Adipocyte (in vitro differentiated cells): ENCODE measurements at places on chromosomes 1 and 21.

DNA sequence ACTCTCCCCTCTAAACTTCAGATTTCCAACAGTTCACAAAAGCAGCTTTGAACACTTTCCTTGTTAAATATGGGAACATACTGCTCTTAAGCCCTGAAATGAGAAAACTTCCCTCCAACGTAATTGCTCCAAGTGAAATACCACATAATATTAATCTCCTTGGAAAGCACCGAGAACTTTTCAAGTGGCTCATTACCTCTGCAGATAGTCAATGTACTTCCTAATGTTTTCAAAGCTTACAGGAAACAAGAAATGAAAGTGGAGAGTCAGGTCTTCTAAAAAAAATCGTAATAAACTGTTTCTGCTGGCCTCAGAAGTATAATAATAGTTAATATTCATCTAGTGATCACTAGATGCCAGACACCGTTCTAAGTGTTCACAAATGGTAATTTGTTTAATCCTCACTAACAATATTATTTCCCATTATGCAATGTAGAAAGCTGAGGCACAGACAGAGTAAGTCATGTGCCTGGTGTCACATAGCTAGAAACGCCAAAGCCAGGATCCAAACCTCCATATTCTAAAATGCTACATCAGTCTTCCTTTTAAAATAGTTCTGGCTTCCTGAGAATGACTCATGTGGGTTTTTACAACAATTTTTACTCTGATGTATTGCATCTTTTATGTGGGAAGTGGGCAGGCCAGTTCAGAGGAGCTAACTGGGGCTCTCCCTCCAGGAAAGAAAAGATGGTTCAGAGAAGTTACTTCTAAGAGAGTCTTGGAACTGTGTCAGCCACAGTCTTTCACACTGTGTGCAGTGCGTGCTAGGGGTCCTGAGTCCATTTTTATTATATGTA lies 177.2 kb downstream of the PLPPR4 start:
- DNase-seq = peak; percentile 41

DNA sequence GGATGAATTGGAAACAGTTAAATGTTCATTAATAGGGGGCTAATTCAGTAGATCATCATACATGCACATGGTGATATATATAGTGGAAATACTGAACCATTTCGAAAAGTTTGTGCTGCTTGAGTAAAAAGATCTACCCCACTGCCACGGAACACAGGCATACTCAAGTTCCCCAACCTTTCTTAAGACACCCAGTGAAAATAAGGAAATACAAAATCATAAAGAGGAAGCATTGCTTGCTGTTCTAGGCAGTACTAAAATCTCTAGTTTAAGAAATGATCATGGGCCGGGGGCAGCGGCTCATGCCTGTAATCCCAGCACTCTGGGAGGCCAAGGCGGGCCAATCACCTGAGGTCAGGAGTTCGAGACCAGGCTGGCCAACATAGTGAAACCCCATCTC lies 37.6 kb upstream of the KIRREL1 start:
- no peak for DNase-seq

GRCh38 chr1:60622486-60622885 lies 459.9 kb upstream of the NFIA start:
- DNase-seq = no peak

DNA sequence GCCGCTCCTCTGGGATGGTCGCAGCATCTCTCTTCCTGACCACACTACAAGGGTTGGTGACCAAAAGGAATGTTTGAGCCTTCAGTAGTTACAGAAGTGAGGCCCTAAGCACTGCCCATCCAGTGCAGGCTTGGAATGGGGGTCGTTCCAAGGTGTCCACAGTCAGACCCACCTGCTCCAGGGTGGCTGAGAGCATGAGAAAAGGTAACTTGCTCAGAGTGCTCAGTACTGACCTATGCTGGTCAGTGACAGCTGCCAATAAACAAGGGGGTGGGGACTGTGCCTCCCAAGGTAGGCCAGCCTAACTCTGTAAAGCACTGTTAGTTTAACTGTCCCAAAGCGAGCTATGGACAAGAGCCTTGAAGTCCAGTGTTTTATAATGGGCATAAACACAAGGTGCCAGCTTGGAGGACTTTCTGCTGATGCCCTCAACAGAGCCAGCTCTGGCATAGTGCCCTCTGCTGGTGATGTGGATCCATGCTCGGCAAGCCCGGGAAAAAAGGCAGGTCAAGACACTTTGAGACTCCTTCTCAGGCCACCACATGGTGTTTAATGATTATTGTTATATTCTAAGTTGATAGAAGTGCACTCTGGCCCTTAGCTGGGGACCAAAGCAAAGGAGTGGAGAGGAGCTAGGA lies 78.1 kb upstream of the DNAH14 start:
- peak; percentile 62 for DNase-seq

- no peak for DNase-seq
Observed at GRCh38 chr1:58469016-58469415, 77.5 kb downstream of the OMA1 start.

GRCh38 chr1:2537784-2538115 lies 7.7 kb upstream of the HES5 start:
- no peak for DNase-seq

- no peak for DNase-seq
Observed at GRCh38 chr1:12127206-12127810, 39.5 kb upstream of the TNFRSF1B start.

DNA sequence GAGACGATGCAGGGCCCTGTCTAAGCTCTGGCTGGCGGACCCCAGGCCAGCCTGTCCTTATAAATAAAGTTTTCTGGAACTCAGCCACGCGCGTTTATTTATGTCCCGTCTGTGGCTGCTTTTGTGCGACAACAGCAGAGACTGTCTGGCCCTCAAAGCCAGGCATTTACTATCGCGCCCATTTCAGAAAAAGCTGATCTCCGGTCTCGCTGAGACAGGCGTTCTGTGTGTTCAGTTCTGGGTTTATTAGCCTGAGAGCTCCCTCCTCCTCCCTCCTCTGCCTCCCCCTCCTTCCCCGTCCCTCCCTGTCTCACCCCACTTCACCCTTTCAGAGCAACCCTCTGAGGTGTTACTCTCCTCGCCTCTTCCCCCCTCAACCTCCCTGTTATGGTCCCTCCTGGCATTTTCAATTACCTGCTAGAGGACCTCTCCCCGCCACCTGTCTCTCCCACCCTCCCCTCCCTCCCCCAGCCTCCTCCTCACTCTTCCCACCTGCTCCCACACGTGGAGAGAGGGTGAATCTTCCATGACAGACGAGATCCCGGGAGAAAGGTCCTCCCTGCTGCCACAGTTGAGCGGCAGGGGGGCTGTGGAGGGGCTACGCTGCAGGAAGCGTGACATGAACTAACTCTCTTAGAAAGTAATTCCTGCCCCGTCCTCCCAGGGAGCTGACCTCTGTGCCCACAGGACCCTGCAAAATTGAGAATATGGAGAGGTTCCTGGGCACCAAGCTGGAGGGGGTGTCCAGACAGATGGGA lies 59.9 kb downstream of the SPSB1 start:
- no peak for DNase-seq

DNA sequence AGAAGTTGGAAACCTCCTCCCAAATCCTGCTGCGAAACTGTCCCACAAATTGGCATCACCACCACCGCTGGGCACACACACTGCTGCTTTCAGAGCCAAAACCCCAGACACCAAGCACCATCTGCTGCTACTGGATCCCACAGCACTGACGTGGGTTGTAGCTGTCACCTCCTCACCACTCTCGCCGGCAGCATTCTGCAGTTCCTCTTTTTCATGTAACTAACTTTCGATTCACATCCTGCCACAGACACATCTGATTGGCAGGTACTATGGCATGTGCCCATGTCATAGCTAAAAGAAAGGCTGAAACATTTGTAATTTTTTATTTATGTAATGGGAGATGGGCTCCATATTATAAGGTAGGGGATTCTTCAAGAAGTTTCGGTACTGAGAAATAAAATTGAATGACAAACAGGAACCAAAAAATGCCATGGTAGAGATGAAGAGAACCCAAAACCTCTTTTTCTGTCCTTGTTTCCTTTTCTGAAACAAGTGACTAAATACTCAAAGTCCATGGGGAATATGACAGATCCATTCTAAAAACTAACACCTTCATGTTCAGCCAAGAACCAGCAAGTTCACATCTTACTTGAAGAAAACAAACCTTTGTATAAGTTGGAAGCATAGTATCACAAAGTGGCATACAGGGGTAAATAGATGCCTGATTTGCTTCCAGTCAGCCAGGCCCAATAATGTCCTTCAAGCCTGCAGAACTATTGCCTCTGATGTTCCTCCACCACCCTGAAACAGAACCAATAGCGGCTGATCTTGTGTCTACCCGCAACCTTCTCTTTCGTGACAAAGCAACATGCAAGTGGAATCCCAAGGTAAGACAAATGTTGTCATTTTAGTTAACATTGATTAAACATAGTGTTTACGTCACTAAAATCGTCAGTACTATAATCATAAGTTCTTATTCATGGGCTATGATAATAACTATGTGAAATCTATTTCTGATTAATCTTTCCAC lies 26.6 kb upstream of the RGS13 start:
- DNase-seq = no peak

DNA sequence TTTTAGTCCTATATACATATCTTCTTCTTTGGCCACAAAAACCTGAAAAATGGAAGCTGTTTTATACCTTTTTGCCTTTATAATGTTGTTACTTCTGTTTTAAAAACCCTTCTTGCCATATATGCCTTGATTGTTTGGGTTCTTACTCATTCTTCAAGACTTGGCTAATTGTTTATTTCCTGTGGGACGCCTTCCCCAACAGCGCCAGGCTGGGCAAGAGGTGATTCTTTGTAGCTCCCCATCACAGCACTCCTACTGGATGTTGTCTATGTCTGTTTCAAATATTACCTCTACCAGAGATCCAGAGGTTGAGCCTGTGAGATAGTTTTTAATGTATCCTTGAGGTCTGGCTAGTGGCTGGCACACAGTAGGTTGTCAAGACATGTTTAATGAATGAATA lies 73.2 kb upstream of the CYP2J2 start:
- DNase-seq = no peak

DNA sequence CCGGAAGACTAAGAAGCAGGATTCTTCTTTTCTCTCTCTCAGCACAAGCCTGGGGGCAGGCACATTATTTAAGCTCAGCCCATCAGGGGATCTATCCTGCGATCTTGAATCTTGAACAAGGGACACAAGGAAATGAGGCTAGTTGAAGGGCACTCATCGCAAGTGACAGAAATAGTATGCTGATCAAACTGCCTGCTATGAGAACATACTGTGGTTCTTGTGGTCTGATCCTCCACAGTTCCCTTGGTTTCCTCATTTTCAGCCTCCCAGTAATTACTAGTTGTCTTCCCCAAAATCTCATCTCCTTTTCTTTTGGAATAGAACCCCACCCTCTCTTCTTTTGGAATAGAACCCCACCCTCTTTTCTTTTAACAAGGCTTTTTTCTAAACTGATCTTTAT lies 6.5 kb downstream of the ANKRD45 start:
- DNase-seq = no peak

- DNase-seq = peak; percentile 92
Observed at GRCh38 chr1:12208764-12209494, 20.9 kb upstream of the VPS13D start.

DNA sequence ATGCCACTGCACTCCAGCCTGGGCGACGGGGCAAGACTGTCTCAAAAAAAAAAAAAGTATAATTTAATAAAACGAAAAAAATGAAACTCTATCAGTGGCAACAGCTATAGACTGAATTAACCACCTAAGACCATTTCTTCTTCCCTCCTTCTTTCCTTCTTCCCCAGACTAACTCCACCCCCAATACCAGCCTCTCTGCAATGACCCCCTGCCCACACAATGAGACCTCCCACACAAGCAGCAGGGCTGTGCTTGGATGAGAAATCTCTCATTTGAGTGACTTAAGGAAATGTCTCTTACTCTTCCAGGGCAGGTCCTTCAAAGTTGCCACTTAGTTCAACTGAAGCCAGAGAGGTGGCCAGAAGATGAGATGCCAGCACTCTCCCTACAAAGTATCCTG lies 94.5 kb upstream of the SYT6 start:
- no peak for DNase-seq

GRCh38 chr1:62294261-62294660 lies 25.0 kb downstream of the KANK4 start:
- no peak for DNase-seq

GRCh38 chr1:199168888-199169585 lies 530.2 kb downstream of the PTPRC start:
- no peak for DNase-seq

GRCh38 chr1:1348420-1349255 lies 580 bp downstream of the DVL1 start:
- no peak for DNase-seq

DNA sequence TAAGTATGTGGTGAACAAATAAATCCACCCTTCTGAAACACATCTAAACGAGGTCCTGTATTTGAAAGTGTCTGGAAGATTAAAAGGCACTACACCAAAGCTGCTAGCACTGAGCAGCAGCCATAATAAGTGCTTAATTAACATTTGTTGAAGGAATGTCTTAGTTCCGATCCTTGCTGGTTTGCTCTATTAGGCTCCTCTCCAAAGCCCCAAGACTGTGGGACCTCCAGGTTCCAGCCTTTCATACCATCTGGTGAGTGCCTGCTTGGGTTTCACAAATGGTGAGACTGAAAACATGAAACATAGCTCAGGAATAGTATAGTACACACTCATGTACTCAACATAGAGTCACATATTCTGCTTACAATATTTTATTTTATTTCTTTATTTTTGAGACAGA lies 640 bp upstream of the CYP2J2 start:
- DNase-seq = no peak

DNA sequence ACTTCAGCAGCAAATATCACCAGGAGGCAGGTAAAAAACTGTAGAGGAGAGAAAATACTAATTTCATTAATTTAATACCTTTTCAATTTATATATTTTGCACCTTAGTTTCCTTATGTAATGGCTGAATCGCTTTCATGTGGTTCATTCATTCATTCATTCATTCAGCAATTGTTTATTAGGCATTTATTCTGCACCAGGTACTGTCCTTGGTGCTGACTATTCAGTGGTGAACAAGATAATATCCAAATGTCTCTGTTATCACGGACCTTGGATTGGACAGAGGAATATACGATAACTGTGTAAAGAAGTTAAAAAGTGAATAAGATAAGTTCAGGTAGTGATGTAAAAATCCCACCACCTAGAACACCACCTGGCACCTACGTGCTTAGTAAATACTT lies 28.8 kb downstream of the TSPAN2 start:
- no peak for DNase-seq

DNA sequence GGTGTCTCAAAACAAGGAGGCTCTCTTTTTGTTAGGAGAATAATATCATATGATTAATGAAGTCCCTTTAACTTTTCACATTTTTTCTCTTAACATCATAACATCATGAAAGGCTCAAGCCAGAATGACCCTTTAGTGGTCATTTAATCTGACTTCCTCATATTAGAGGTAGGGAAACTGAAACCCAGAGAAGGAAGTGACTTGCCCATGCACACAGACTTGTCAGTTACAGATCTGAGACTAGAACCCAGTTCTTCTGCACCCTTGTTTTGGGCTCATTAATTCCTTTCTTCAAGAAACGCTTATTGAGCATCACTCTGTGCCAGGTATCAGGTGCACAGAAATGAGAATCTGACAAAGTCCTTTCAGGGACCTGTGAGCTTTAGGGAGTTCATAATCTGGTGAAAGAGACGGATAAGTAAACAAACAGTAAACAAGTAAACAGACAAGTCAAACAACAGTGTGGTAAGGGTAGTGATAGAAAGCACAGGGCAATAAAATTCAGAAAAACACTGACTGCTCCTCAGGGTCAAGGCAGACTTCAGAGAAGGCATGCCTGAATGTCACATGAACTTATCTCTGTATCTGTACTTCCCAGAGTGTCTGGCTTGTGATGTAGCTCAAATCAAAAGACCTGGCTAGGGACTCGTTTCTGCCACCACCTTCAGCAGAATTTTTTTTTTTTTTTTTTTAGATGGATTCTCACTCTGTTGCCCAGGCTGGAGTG lies 38.3 kb upstream of the OSBPL9 start:
- DNase-seq = no peak
